Stimulated activated CD4-positive, alpha-beta T cell treated with anti-CD3 and anti-CD28 coated beads, Interleukin-2, amount 100 ng/mL, for 24 hours (primary cell): ENCODE measurements at places on chromosomes 16 and 17.

GRCh38 chr17:66649818-66650543, 184.9 kb upstream of the CACNG5 start:
- no peak for DNase-seq

- peak; percentile 70 for DNase-seq
Observed at GRCh38 chr17:50272711-50273653, 1.3 kb upstream of the TMEM92 start.

GRCh38 chr17:4040784-4041183, 76.5 kb upstream of the ATP2A3 start:
- DNase-seq, result no peak

GRCh38 chr17:44879376-44879775, 19.9 kb downstream of the EFTUD2 start:
- DNase-seq, result no peak

DNA sequence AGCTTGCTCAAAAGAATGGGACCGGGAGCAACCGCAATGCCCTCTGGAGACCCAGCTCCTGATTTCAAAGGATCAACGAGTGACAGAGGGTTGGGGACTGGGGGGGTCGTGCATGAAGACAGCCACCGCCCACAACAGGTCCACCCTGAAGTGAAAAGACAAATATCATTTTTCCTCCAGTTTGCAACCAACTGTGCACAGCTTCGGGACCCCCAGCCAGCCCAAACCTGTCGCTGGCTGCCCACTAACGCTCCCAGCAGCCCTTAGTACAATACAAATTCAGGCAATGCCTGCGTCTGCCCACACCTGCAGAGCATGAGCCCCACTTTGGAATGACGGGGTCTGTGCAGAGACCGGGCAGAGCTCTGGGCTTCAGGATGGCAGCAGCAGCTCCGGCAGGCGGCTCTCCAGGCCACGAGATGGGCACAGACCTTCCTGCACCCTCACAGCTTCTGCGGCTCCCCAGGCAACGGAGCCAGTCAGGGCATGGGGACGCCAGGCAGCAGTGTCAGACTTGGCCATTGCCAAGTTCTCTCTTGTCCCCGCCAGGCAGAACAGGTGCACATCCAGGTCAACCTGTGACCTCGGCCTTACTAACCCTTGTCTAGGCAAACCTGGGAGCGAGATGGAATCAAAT, 60.1 kb downstream of the TBC1D16 start:
- no peak for DNase-seq

- DNase-seq, result no peak
Observed at GRCh38 chr17:67272312-67273047, 27.5 kb upstream of the HELZ start.

GRCh38 chr16:19785512-19786130, 67.5 kb downstream of the IQCK start:
- no peak for DNase-seq

GRCh38 chr17:55830699-55831471, 80.0 kb downstream of the PCTP start:
- no peak for DNase-seq

DNA sequence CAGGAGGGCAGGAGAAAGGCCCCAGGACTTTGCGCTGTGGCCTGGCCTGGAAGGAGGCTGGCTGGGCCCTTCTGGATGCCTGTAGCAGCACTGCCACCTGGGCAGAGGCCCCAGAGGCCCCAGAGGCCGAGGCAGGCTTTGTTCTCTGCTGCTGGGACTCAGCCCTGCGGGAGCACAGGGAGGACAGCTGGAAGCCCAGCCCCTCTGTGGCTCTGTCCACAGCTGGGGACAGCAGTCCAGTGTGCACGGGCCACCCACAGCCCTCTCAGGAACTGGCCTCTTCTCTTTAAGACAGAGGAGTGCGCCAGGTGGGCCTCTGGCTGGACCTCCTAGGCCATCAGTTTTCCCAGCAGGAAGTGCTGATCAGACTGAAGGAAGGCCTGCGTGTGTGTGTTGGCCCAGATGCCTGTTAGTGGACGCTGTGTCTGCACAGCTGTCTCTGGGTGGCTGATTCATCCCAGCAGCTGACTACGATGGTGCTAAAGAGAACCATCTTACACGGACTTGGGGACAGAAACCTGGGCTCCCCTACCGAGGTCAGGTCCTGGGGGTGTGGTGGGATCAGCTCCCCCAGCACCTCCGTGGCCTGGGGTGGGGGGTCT, 26.9 kb upstream of the ZNF750 start:
- DNase-seq, result no peak

DNA sequence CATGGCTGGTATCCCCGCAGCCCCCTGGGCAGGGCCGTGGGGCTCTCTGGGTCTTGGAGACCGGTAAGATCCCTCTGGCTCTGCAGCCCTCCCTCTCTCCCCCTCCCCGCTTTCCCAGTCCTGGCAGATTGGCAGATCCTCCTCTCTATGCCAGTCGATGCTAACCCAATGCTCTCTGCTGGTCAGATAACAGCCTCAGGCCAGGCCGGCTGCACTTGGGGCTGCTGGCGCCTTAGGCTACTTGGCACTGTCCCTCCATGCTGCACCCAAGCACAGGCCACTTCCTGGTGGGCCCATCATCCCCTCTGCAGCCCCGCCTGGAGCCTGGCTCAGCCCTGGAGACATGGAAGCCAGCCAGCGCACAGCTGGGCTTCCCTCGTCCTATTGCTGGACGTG, 81.7 kb downstream of the RTN4RL1 start:
- no peak for DNase-seq

DNA sequence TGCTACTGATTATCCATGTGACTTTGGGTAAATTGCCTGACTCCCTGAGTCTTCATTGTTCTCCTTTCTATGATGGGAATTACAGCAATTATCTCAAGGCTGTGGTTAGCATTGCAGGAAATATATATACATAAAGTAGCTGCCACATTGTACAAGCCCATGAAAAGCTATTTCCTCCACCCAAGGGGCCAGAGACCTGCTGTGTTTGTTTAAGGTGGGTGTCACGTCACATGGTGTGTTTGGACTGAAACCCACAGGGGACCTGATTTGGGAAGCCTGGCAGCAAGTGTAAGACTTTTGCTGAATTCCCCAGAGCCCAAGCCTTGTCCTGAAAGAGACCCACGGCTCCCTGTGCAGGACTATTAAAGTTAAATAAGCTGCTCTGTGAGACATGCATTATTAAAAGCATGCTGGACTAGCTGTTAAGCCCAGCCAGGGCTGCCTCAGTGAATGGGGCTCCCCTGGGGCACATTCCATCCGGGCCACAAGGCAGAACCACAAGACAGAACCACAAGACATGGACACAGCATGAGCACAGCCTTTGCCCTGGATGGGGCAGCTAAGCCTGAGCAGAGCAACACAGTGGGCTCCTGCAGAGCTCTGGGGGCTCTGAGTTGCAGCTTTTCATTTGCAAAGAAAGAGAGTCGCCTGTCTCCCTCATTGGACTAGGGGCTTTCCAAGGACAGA, 148.9 kb downstream of the SPACA3 start:
- DNase-seq, result no peak

DNA sequence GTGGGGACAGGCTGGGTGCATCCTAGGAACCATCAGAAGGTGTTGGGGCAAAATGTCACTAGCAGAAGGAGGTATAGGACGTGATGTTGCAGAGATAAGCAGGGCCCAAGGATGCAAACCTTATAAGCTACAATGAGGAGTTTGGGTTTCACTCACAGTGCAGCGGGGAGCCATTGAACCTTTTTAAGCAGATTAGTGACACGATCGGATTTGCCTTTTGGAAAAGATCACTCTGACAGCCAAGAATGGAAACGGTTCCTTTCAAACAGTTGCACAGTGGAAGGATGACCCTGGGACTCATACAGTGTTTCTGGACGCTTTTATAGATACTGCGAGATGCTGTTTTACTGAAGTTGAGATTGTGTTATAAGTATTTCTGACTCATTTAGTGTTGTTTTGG, 131.8 kb upstream of the CACNG3 start:
- no peak for DNase-seq

DNA sequence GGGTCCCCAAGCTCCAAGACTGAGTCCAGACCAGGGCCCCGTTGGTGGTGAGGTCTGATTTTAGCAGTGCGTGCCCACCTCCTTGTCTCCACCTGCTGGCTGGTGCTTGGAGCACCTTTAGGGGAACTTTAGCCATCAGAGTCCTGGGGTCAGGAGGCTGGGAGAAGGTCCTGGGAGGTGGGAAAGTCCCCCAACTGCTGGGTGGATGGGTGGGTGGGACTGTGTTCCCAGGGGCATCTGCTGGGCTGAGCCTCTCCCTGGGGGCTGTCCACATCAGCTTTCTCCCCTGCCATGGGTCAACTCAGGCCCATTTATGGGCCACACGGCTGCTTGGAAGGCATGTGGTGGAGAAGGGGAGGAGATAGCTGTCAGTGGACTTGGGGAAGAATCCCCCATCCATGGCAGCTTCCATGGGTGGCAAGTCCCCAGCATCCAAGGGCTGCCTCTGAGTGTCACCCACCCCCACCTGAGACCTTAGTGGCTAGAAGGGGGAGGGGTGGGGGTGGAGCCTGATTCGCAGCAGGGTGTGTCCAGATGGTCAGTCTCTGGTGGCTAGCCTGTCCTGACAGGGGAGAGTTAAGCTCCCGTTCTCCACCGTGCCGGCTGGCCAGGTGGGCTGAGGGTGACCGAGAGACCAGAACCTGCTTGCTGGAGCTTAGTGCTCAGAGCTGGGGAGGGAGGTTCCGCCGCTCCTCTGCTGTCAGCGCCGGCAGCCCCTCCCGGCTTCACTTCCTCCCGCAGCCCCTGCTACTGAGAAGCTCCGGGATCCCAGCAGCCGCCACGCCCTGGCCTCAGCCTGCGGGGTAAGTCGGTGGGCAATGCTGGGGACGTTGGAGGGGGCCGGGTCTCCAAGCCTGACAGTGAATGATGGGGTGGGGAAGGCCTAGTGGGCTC, at the start of gene TRPV2:
TRPV2 (plus strand) TSS at position 541 of the 894 bp plus-strand sequence. CDS start 2,098 bp downstream, outside the sequence.
- DNase-seq, result peak; percentile 53

DNA sequence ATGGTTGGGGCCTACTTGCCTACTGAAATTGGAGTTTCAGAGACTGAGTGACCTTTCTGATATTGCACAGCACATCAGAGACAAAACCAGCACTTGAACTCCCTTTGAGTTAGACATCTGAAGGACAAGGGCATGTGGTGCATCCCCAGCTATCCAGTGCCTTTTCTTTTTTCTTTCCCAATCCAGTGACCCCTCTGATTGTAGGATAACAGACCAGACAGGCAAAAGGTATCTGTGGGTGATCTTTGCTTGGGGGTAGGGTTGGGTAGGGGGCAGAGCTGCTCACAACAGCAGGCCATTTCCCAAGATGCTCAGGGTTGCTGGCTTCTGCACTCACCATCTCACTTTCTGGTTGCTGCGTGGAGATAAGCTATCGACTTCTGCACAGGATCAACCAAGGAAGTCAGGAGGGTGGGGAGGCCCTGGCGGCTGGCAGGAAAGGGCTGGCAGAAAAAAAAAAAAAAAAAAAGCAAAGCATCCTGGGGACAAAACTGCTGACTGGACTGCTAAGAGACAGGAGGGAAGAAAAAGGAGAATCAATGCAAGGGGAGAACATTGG, 42.2 kb downstream of the HOXB1 start:
- no peak for DNase-seq

- no peak for DNase-seq
Observed at GRCh38 chr17:45146890-45147580, 1.2 kb upstream of the HEXIM1 start.

DNA sequence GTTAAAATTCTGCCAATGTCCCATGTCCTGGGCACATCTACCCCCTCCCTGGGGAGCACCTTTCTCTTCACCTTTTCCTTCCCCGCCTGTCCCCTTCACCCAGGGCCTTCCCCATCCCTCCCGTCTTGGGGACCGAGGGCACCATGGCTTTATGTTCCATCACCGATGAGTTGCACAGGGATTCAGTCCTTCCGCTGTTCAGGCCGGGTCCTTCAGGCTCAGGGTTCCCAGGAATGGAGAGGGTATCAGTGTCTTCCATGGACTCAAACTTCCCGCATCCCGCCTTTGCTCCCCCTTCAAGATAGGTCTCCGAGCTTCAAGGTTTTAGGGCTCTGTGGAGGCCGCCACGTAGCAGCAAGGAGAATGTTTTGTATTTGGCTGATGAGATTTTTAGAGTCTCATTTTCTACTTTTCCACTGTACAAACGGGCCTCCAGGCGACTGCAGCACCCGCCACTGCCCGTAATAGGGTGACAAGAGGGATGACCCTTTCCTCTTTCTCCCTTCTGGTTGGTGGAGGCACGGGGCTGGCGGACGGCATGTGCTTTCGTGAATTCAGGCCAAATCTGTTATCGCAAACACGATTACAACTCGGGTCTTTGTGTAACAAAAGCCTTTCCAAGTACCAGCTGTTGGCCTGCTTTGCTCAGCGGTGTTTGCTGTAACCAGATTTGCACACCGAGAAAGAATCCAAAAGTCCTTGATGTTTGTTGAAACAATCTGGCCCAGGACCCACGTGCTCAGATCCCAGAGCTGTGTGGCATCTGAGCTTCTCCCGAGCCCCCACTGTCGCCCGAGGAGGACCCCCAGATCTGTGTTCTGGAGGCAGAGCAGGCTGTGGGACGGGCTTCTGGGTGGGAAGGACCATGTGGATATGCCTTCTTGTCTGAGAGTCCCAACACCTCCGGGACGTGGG, 236.3 kb downstream of the SEC14L1 start:
- DNase-seq, result no peak

DNA sequence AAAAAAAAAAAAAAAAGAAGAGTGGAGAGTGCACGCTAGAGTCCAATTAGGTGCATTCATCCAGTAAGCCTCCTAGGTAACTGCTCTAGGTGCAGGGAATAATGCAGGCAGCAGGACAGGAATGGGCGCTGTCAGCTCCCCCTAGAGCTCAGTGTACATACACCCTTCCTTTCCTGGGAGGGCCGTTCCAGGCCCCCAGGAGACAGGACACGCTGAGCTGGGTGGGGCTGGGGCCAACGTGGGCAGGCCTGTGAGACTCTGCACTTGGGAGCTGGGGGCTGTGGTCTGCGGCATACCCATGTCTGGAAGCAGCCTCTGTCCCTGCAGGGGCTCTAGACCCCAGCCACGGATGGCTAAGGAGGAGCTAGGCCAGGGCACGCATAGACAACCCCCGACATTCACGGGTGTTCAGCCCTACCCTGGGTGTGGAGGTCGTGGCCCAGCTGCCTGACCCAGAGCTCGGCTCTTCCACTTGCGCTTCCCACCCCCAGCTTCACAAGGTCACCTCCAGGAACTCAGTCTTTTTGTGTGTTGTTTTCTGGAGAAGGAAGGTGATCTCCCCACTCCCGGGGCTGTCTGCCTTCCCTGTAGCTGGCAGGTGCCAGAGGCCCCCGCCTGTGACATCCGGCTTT, 1.0 kb upstream of the ANTKMT start:
- DNase-seq, result no peak

DNA sequence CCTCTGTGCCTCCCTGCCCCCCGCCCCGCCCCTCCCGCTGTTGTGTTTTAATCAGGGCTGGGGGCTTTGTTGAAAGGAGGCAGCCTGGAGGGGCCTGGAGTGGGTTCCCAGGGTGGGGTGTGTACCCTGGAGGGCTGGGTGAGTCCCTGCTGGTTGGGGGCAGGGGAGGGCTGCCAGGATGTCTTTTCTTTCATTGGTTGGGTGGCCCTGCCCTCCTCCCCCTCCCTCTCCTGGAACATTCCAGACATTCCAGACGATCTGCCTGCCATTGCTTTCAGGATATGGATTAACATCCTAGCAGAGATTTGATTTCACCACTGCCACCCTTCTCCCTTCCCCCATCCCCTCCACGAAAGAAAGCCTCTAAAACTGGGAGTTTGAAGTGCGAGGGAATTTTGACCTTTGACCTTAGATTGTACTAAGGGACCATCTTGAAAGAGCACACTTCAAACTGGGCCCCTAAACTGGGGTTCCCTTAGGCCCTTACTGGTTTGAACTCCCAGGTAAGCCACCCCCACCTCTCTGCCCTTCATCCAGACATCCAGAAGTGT, 25.3 kb downstream of the IGF2BP1 start:
- DNase-seq, result no peak

GRCh38 chr17:48642843-48643696, 16.9 kb upstream of the HOXB9 start:
- no peak for DNase-seq
